ENCODE measurements at places on chromosomes 3 and 15.
A peak's percentile ranks its signal among the peaks of the same experiment; 100 is the strongest.

- no peak for DNase-seq
Measured at GRCh38 chr15:71508081-71508682, 302.2 kb upstream of the NR2E3 start.

DNA sequence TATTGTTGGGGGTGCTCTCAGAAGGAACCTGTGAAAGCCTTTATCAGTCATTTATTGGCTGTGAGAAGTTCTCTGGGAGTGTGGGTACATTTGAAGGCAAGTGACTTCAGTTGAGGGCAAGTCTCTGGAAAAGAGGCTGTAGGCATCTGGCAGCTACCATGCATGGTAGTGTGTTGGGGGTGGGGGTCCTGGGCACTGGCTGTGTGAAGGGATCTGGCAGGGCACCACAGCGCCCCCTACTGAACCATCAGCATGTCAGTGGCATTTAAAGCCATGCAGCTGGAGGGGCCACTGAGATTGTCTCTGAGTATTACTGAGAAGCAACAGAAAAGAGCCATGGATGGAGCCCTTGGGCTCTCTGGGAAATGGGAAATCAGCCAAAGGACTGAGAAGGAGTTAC, 30.6 kb downstream of the CRTAP start:
- no peak for DNase-seq

DNA sequence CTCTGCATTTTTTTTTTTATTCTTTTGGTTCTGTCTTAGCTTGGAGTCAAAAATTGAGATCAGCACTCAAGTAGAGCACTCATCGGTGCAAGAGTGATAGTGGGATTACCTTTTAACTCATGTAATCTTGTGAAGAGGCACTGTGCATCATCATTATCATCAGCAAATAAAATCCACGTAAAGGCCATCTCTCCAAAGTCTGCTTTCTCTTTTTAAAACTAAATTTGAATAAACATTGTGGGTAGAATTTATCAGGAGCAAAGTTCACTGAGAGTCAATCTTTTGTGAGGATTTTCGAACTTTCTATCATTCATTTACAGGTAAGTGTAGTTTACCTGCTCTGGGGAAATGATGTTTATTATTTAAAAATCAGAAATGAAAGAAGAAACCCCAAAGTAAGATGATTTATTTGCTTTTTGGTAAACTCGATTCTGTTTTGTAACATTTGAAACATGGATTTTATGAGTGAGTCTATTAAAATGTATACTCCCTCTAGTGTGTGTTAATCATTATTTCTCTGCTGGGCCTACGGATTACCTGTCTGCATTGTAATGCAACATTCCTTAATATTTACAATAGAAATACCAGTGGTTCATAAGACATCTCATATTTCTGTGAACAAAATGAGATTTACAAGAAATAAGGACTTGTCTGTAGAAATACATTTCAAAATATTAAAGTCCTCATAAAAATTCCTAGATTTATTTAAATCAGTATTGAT, 327.7 kb upstream of the NAALADL2 start:
- DNase-seq = no peak

DNA sequence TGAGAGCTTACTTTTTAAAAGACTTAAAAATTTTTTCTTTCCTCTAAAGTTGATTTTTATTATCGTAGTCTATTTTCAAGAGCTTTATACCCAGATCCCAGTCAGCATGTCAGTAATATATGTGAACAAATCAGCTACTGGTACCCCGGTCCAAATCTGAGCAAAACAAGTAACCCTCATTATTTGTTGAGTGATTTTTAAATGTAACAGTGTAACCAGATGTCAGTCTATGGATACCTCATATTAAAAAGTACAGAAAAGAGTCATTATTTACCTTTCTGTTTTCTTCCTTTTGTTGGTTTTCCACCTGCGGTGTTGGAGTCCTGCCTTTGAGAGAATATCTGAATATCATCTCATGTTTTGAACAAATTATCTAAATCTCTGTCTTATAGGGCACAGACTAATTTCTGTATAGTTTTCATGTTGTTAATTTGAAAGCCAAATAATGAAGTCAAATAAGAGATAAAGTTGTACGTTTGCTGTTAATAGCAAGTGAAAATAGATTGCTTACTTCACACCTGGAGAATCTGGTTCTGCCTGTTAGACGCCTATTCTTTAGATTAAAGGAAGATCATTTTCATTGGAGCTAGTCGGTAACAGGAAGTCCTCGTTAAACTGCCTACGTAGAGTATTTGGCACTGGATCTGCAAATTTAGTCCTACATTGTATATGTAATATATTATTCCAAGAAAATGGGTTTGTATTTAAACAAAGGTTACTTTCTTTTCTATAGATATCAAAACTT, at the start of gene STX19:
STX19 (minus strand) TSS at position 505 of the 745 bp plus-strand sequence. CDS start 13,328 bp downstream, outside the sequence.
- no peak for DNase-seq

- no peak for DNase-seq
Measured at GRCh38 chr3:5301651-5302297, 114.3 kb downstream of the EDEM1 start.

GRCh38 chr3:149340310-149340933, 7.0 kb upstream of the TM4SF18 start:
- no peak for DNase-seq

GRCh38 chr3:196951371-196951770, 9.0 kb upstream of the NCBP2 start:
- DNase-seq = no peak

DNA sequence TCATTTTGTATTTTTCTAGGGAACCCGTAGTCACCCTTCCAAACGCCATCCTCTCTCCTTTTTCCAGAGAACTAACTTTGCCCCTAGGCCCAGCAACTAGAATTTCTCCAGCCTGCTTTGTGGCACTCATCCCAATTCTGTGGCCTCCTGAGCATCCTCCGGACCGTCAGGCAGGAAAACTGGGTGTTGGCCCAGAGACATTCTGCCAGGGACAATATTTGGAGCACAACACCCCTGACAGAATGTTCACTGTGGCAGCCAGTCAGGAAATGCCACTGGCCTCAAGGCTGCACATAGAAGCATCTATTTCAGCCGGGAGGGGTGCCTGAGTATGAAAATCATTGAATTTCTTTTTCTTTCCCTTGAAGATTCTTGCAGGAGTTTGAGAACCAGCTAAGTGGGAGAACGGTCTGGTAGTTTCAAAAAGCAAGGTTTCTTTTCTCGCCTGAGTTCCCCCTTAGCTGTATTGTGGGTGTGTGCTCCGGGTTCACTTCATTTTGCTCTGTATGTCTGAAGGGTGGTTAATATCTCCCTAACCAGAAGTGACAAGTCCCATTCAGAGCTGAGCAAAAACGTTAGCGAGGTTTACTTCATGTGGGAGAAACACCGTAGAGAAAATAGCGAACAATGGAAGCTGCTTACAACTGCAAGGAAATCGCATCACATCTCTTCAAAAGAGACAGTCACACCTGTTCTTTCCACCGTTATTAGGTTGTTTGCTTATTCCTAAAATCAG, 108.1 kb upstream of the TPM1 start:
- no peak for DNase-seq

DNA sequence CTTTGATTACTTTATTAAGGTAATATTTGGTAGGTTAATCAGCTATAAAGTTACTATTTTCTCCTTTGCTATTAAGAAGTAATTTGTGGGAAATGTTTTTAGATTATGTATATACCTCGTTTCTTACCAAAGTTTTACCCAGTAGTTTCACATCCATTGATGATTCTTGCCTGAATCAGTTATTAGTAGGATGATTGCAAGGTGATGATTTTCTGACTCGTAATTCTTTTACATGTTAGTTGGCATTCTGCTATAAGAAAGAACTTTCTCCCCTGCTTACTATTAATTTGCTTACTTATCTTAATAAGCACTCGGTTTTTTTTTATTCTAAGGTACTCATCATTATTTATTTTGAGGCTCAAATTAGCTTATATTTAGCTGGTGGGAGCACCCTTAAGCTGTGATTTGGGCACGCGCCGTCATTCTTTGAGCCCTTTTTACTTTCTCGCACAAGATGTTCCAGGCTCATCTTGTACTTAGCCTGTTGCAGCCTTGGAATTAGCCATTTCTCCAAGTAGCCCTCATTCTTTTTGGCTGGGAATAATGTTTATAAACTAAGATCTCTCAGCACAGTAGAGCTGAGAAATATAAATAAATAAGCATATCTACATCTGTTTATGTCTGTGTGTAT, 15.3 kb downstream of the USP3 start:
- no peak for DNase-seq

DNA sequence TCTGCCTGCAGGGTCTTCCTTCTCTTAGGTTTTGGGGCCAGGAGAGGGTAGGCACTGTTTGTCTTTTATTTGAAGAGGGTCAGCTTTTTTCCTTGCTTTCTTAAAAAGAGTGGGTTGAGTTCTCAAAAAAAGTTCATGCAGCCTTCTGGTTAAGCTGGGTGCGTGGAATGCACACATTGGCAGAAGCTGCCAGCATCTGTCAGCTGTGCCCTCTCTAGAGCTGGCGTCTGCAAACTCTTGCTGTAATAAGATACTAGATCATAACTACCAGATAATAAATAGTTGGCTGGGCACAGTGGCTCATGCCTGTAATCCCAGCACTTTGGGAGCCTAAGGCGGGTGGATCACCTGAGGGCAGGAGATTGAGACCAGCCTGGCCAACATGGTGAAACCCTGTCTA, 373.4 kb downstream of the OCA2 start:
- DNase-seq = no peak

GRCh38 chr3:184918750-184919149, 106.8 kb downstream of the VPS8 start:
- no peak for DNase-seq

DNA sequence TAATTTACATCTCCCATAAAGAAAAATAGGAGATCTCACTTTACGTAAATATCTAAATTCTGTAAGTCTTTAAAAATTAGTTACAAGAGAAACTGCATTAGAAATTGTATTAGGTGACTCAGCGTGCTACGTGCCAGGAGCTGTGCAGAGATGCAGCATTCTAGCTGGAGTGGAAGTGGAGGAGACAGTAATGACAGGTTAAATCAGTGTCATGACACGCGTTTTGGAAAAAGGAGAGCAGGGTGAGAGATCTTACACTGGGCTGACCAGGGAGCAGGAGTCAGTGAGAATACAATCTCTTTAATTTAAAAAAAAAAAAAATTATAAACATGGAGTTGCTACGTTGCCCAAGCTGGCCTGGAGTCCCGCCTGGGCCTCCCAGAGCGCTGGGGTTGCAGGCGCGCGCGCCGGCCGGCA, 635 bp downstream of the TUBGCP5 start:
- no peak for DNase-seq

DNA sequence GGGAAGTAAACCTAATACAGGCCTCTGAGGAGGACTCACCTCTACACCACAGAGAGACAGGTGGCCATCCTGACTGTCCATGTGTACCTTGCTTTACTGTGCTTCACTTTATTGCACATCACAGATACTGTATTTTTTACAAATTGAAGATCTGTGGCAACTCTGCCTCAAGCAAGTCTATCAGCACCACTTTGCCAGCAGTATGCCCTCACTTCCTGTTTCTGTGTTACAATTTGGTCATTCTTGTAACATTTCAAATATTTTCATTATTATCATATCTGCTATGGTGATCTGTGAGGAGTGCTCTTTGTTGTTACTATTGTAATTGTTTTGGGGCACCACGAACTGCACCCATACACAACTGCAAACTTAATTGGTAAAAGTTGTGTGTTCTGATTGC, 78.0 kb downstream of the BBX start:
- DNase-seq = no peak

DNA sequence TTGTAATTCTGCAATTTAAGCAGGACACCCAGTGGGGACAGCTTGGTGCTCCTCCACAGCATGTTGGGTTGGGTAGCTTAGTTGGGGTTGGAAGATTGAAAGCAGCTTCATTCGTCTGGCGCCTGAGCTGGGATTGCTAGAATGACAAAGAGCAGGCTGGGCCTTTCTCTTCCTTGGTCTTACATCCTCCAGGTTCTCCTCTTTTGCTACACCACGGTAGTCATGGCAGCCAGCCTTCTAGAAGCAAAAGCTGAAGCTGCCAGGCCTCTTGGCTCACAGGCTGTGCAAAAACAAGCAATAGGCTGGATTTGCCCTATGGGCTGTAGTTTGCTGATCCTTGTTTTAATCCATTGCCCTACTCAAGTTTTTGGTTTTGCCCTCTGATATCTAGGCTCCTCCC, 3.2 kb upstream of the ANXA2 start:
- no peak for DNase-seq

GRCh38 chr15:74297887-74298286, 61.8 kb downstream of the CCDC33 start:
- DNase-seq = no peak

DNA sequence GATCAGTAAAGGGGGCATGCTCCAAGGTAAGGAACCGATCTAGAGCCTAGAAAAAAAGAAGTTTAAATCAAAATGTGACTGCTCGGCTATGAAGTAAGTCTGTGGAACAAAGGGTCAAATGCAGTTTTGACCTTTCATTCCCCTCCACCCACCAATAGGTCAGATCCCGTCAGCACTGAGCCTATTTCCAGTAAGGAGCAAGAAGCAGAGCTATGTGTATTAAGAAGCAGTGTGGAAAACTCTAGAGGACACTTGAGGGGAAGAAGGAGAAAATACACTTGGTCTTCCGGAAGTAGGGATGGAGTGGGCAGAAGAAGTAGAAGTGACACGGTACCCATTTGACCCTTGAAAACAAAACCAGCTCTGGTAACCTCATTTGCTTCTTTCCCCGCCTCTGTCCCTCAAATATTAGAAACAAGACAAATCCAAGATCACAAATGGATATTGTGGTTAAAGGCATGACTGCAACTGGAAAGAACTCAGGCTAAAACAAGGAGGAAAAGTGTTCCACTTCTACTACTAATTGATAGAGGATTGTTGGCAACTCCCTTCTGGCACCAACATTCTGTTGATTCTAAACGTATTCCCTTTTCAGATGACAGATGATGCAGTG, 888.3 kb upstream of the NR2F2 start:
- no peak for DNase-seq

DNA sequence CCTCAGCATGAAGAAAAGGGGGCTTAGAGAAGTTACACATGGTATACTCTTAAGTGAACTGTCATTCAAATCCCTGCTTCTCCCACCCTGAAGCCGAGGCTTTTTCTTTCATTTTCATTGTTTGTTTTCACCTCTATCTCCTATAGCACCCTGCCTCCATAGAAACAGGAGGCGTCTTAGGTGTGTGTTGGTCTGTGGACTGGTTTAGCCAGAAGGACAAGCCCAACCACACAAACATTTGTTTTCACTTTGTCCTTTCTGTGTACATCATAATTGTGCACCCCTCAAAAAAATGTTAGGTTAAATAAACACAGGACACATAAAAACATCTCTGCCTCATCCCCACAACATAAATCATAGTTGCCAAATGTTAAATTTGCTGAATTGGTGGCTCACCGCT, 73.3 kb upstream of the UBE2E2 start:
- DNase-seq = no peak

DNA sequence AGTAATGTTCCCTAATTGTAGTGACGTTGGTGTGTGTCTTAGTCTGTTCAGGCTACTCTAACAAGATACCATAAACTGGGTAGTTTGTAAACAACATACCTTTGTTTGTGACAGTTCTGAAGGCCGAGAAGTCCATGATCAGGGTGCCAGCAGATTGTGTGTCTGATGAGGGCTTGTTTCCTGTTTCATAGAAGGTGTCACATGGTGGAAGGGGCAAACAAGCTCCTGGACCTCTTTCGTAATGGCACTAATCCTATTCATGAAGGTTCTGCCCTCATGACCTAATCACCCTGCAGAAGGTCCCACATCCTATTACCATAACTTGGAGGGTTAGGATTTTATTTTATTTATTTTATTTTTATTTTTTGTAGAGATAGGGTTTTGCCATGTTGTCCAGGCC, 11.1 kb downstream of the ATXN7 start:
- no peak for DNase-seq

GRCh38 chr3:77460326-77460725, 420.4 kb downstream of the ROBO2 start:
- DNase-seq = peak; percentile 90

GRCh38 chr15:33396475-33396874, 85.7 kb downstream of the RYR3 start:
- no peak for DNase-seq

- DNase-seq = peak; percentile 34
Measured at GRCh38 chr3:64972793-64973192, 285.0 kb upstream of the ADAMTS9 start.
